ENCODE measurements at places on chromosomes 3 and 15. TPM values are rescaled to one million over a fixed set of nuclear protein-coding genes. Genes with fewer than 3 reads are reported as not detected.

- peak; percentile 62 for DNase-seq
- peak overlapping the region; percentile 96 for H3K4me3 ChIP-seq
- peaks cover 32% of the 10 kb centered on the region for H3K27me3 ChIP-seq
- H3K4me1 ChIP-seq = peaks cover 11% of the 10 kb centered on the region
- H3K27ac ChIP-seq = peak overlapping the region; percentile 96
Measured at GRCh38 chr3:62318752-62319569, 54.4 kb downstream of the FEZF2 start.

- no peaks in the 10 kb centered on the region for H3K27me3 ChIP-seq
- peaks cover 32% of the 10 kb centered on the region for H3K4me1 ChIP-seq
- DNase-seq = no peak
- peak overlapping the region; percentile 6 for H3K4me3 ChIP-seq
- peak overlapping the region; percentile 8 for H3K27ac ChIP-seq
Measured at GRCh38 chr3:143084856-143085731, 34.5 kb upstream of the CHST2 start.

DNA sequence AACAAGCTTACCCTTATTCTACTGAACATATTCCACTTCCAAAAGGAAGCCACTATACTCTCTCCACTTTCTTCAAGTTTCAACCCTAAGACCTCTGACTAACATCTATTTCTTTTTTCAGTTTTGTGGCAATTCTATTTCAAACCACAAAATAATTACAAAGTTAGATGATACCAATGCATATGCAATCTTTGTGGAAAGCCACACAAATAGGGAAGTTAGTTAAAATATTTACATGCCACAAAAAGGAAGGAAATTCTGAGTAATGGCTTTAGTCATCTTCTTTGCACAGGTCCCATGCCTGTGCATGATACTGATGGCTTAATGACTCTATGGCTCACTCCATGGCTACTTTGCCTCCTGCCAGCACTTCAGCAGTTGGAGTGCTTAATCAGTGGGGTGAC is 57.0 kb upstream of the MCTP2 start:
- DNase-seq = peak; percentile 25
- H3K4me3 ChIP-seq = no peak overlapping the region
- peaks cover 11% of the 10 kb centered on the region for H3K36me3 ChIP-seq
- peak overlapping the region; percentile 74 for H3K27ac ChIP-seq
- H3K27me3 ChIP-seq = peaks cover 17% of the 10 kb centered on the region
- peaks cover 27% of the 10 kb centered on the region for H3K4me1 ChIP-seq

DNA sequence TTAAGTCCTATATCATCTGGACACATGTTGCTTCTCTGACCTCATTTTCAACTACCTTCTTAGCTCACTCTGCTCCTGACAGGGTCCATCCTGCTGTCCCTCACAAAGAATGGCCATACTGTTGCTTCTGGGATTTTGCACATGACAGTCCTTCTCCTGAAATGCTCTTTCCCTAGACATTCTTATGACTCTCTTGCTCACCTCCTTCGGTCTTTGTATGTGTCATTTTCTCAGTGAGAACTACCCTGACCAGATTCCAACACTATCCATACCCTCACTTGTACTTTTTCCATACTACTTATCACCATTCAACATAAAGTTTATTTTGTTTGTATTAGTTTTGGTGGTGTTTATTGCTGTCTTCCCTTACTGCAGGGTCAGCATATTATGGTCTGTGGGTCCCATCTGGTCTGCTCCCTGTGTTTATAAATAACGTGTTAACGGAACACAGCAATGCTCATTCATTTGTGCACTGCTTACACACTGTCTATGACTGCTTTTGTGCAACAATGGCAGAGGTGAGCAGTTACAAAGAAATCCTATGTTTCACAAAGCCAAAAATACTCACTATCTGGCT is 159.5 kb downstream of the SPATA16 start:
- no peaks in the 10 kb centered on the region for H3K27me3 ChIP-seq
- no peaks in the 10 kb centered on the region for H3K36me3 ChIP-seq
- H3K4me3 ChIP-seq = no peak overlapping the region
- H3K27ac ChIP-seq = no peak overlapping the region

- peaks cover 28% of the 10 kb centered on the region for H3K4me1 ChIP-seq
Measured at GRCh38 chr15:85073556-85074194, 92.0 kb downstream of the PDE8A start.

GRCh38 chr3:70823622-70824021 is 511.2 kb upstream of the MDFIC2 start:
- H3K27ac ChIP-seq = no peak overlapping the region
- H3K4me1 ChIP-seq = no peaks in the 10 kb centered on the region
- peaks cover 11% of the 10 kb centered on the region for H3K27me3 ChIP-seq
- H3K4me3 ChIP-seq = no peak overlapping the region
- no peaks in the 10 kb centered on the region for H3K36me3 ChIP-seq

DNA sequence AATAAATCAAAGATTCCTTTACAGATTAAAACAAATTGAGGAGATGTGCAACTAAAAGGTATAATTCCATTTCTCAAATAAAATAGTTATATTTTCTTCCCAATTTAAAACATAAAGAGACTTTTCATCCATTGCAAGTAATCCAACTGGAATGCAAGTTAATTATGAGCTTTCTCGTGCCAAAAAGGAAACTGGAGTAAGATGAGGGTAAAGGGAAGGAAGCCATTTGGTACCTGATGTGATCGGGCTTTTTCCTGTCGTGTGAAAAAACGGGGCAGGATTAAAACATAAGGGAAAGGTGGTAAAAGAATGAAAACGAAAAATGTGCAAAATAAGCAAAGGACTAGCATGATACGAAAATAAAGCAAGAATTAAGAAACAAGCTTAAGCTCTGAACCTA is 41.8 kb upstream of the XXYLT1 start:
- no peak overlapping the region for H3K27ac ChIP-seq
- no peaks in the 10 kb centered on the region for H3K4me1 ChIP-seq
- H3K36me3 ChIP-seq = no peaks in the 10 kb centered on the region
- H3K27me3 ChIP-seq = no peaks in the 10 kb centered on the region

GRCh38 chr15:85306946-85307686 is 73.3 kb upstream of the AKAP13 start:
- DNase-seq = no peak
- peaks cover 16% of the 10 kb centered on the region for H3K4me1 ChIP-seq
- H3K27ac ChIP-seq = no peak overlapping the region
- no peaks in the 10 kb centered on the region for H3K27me3 ChIP-seq
- H3K4me3 ChIP-seq = no peak overlapping the region
- H3K36me3 ChIP-seq = peaks cover 3% of the 10 kb centered on the region

DNA sequence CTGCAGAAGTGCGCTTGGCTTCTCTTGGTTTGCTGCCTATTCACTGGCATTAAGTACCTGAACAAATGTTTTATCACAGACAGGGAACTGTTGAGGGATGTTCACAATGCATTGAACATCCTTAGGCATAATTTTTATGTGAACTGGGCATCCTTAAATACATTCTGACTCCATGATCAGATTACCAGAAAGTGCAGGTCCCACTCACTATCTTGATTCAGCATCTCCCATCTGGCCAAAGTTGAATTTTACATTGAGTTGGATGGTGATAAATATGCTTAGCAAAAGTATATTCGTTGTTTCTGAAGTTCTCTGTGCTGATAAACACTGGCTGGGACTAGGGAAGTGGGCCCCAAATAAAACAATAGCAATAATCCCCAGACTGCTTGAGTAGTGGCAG is 108.5 kb downstream of the RBMS3 start:
- peaks cover 9% of the 10 kb centered on the region for H3K4me1 ChIP-seq
- no peak for DNase-seq
- no peak overlapping the region for H3K4me3 ChIP-seq
- H3K27me3 ChIP-seq = no peaks in the 10 kb centered on the region
- H3K27ac ChIP-seq = no peak overlapping the region

- no peak overlapping the region for H3K27ac ChIP-seq
- no peak overlapping the region for H3K4me3 ChIP-seq
- no peaks in the 10 kb centered on the region for H3K36me3 ChIP-seq
Measured at GRCh38 chr15:85494048-85494777, 113.8 kb downstream of the AKAP13 start.

DNA sequence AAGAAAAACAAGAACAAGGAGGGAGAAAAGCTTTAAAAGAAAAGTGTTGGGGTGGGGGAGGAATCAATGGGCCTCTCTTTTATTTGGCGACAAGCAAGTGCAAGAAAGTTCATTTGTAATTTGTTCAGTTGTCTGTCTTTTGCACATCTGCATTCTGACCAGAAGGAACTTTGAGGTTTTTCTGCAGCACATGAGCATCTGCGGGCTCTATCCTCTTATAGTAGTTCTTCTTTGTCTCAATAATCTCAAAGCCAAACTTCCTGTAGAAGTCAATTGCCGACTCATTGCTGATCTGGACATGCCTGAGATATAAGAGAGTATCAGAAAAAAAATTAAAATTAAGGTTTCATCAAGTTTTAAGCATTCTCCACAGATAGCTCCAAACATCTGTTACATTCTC is 24.4 kb downstream of the NAA50 start:
- H3K4me3 ChIP-seq = no peak overlapping the region
- peaks cover 18% of the 10 kb centered on the region for H3K36me3 ChIP-seq
- peaks cover 16% of the 10 kb centered on the region for H3K4me1 ChIP-seq
- peak overlapping the region; percentile 38 for H3K27ac ChIP-seq
- DNase-seq = no peak

DNA sequence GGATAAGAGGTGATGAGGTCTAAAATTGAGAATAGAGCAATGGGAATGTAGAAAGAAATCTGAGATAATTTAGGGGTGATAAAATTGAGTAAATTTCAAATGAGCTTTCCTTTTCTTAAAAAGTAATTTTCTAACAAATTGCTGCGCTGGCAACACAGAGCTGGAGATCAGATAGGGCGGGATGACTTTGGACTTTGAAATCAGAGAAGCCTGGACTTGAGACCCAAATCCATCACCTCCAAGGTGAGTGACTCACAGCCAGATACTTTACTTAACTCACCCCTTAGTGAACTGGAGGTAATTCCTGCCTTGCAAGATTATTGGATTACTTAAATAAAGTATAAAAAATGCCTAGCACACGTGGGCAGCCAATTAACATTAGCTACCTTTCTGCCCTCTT is 80.8 kb downstream of the P2RY1 start:
- peaks cover 9% of the 10 kb centered on the region for H3K27me3 ChIP-seq
- H3K4me3 ChIP-seq = no peak overlapping the region
- DNase-seq = no peak
- H3K4me1 ChIP-seq = no peaks in the 10 kb centered on the region

DNA sequence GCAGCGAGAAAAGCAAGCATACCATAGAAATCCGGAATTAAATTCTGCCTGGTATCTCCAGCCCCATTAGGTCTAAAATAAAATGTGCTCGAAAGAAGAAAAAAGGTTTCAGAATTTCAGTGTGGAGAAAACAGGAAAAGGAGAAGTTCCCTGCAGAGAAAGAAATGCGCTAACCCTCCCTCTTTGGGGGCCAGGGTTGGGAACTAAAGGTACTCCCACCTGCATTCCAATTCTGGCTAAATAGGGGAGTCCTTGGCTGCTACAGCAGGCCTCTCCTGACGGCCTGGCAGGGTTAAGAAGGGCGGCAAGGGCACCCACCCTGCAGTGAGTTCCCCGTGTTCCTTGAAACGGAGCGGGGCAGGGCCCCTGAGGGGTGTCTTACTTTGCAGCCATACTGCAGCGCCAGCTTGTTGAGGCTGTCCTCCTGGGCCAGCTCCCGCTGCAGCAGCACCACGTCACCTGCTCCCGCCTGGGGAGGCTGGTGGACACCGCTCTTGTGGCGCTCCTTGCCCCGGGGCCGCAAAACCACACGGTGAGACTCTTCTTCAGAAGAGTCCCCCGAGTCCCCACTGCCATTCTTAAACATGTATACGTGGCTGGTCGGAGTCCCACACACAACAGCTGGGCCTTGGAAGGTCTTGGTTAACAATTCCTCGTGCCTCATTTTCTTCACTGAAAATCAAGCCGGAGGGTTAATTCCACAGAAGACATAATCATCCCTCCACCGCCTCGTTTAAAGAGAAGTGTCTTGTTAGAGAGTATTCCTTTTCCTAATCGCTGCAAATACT is 1.7 kb downstream of the LYSMD4 start:
- no peak overlapping the region for H3K27ac ChIP-seq
- H3K4me3 ChIP-seq = peak overlapping the region; percentile 83
- no peaks in the 10 kb centered on the region for H3K27me3 ChIP-seq
- DNase-seq = no peak
- peaks cover 22% of the 10 kb centered on the region for H3K4me1 ChIP-seq

GRCh38 chr3:145422556-145422955 is 738.4 kb downstream of the PLOD2 start:
- DNase-seq = no peak
- no peaks in the 10 kb centered on the region for H3K4me1 ChIP-seq
- H3K4me3 ChIP-seq = no peak overlapping the region
- no peaks in the 10 kb centered on the region for H3K36me3 ChIP-seq
- H3K27ac ChIP-seq = no peak overlapping the region

DNA sequence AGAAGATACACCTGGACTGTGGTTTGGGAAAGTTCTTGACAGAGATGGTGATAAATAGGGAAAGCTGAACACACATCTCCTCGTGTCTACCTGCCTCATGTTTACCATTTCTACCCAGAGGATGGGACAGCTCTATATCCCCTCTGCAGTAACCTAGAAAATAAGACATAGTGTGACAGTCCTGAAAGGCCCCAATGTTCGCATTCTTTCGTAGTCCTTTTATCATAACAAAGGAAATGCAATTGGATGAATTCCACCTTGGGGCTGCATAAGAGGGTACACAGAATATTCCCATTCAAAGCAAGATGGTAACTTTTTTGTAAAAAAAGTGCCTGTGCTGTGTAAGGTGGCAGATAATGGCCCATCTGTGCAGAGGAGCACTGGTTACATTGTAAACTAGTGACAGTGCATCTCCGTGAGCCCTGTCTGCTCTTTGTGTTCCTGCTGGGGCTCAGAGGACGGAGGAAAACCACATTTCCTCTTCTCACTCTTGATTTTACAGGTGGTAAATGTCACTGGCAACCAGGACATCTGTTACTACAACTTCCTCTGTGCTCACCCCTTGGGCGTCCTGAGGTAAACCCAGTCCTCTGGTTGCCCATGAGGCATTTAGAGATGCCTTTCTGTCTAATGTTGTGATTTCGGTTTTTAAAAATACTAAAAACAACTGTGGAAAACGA is 74.3 kb downstream of the SIDT1 start:
- H3K4me3 ChIP-seq = peak overlapping the region; percentile 65
- H3K27me3 ChIP-seq = no peaks in the 10 kb centered on the region
- no peak overlapping the region for H3K27ac ChIP-seq

- H3K27ac ChIP-seq = no peak overlapping the region
- DNase-seq = no peak
- peaks cover 7% of the 10 kb centered on the region for H3K27me3 ChIP-seq
- H3K4me3 ChIP-seq = no peak overlapping the region
- H3K4me1 ChIP-seq = peaks cover 48% of the 10 kb centered on the region
Measured at GRCh38 chr3:4894891-4895530, 84.2 kb upstream of the BHLHE40 start.

TLR9 gene
- 2.3 TPM for total RNA-seq

RTP3 gene
- total RNA-seq = not detected

FYTTD1 gene
- 37.5 TPM for total RNA-seq

C2CD4A gene
- total RNA-seq = 1.8 TPM

LARP6 gene
- total RNA-seq = not detected

USP50 gene
- total RNA-seq = not detected

SEC61A1 gene
- total RNA-seq = 188 TPM

NOX5 gene
- not detected for total RNA-seq

SNTN gene
- not detected for total RNA-seq

IL5RA gene
- total RNA-seq = 0.77 TPM

C3orf80 gene
- total RNA-seq = 0.10 TPM

NPAP1 gene
- not detected for total RNA-seq

APBA2 gene
- total RNA-seq = 9.1 TPM

GRK7 gene
- not detected for total RNA-seq

PLSCR4 gene
- not detected for total RNA-seq

TPRG1 gene
- 24.4 TPM for total RNA-seq

FSD2 gene
- not detected for total RNA-seq

CYP8B1 gene
- total RNA-seq = not detected
